ENCODE measurements at places on chromosomes 4 and X.

GRCh38 chr4:100240008-100240407 lies 49.7 kb upstream of the DDIT4L start:
- no peak for DNase-seq
- H3K4me1 ChIP-seq = no peaks in the 10 kb centered on the region
- H3K27ac ChIP-seq = no peak overlapping the region
- H3K36me3 ChIP-seq = no peaks in the 10 kb centered on the region

DNA sequence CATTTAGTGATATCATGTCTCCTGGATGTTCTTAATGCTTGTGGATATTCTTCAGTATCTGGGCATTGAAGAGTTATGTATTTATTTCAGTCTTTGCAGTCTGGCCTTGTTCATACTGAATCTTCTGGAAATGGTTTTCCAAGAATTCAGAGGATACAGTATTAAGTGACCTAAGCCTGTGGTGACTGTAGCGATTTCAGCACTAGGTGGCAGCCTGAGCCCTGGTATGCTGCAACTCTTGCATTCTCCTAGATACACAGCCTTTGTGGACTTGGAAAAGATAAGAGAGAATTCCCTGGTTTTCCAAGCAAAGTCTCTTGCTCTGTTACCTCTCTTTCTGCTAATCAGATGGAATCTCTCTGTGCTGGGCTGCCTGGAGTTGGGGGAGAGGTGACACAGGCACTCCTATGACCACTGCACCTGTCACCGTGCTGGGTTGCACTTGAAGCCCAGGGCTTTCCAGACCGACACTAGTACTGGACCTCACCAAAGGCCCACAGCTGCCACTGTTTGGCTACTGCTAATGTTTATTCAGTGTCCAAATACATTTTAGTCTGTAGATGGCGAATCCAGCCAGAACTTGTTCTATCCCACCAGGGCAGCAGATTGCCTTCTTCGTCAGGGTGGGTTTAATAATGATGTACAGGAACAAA lies 19.3 kb upstream of the SPIN2A start:
- no peaks in the 10 kb centered on the region for H3K36me3 ChIP-seq
- no peaks in the 10 kb centered on the region for H3K4me1 ChIP-seq
- H3K27me3 ChIP-seq = no peaks in the 10 kb centered on the region
- H3K4me3 ChIP-seq = no peak overlapping the region
- no peak overlapping the region for H3K27ac ChIP-seq

GRCh38 chr4:189129044-189129694 lies 811.5 kb upstream of the FRG1 start:
- H3K4me3 ChIP-seq = no peak overlapping the region
- H3K27me3 ChIP-seq = no peaks in the 10 kb centered on the region
- DNase-seq = no peak
- H3K36me3 ChIP-seq = no peaks in the 10 kb centered on the region

- no peaks in the 10 kb centered on the region for H3K27me3 ChIP-seq
- no peaks in the 10 kb centered on the region for H3K4me1 ChIP-seq
- H3K4me3 ChIP-seq = no peak overlapping the region
- DNase-seq = no peak
- H3K36me3 ChIP-seq = no peaks in the 10 kb centered on the region
Observed at GRCh38 chrX:134482371-134482770, 22.4 kb downstream of the HPRT1 start.

DNA sequence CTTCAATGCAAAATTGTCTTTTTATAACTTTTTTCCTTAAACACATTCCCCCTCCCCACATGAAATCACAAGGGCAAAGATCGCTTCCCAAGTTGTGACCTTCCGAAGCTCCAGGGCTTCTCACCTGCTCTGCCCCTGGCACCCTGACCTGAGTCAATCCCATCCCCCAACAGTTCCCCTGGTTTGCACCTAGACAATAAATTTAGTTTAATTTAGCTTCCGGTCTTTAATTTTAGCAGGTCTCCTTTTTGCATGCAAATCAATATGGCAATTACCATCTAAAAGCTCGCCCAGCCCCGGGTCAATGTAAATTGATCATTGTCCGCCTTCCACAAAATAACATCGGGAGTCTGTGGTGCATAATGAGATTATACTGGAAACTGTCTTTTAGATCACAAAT lies 6.8 kb downstream of the BCOR start:
- peaks cover 6% of the 10 kb centered on the region for H3K27me3 ChIP-seq
- peaks cover 14% of the 10 kb centered on the region for H3K4me1 ChIP-seq
- no peak for DNase-seq

- no peaks in the 10 kb centered on the region for H3K27me3 ChIP-seq
- DNase-seq = no peak
- H3K4me1 ChIP-seq = no peaks in the 10 kb centered on the region
- H3K27ac ChIP-seq = no peak overlapping the region
- H3K4me3 ChIP-seq = no peak overlapping the region
Observed at GRCh38 chr4:8283161-8283560, 13.6 kb downstream of the HTRA3 start.

DNA sequence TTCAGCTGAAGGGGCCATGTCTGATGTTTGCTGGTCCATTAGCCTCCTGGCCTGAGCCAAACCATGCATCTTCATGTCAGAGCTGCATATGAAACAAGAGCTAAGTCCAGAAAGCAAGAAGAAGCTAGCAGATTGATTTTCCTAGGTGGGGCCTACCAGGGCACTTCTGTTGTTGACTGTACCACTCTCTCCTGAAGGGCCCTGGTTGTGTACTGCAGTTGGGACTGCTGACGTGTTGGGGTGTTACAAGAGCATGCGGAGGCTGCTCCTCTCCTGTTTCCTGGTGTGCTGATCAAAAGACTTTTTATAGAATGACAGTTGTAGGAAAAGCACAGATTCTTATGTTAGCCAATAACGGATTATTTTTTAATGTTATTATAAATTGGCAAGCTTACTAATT lies 145.1 kb downstream of the TBL1X start:
- H3K4me3 ChIP-seq = no peak overlapping the region
- no peak for DNase-seq
- H3K27me3 ChIP-seq = no peaks in the 10 kb centered on the region
- H3K4me1 ChIP-seq = no peaks in the 10 kb centered on the region

GRCh38 chr4:142248946-142249345 lies 597.2 kb downstream of the INPP4B start:
- no peaks in the 10 kb centered on the region for H3K27me3 ChIP-seq
- H3K4me3 ChIP-seq = no peak overlapping the region
- no peak overlapping the region for H3K27ac ChIP-seq
- no peak for DNase-seq
- no peaks in the 10 kb centered on the region for H3K4me1 ChIP-seq

DNA sequence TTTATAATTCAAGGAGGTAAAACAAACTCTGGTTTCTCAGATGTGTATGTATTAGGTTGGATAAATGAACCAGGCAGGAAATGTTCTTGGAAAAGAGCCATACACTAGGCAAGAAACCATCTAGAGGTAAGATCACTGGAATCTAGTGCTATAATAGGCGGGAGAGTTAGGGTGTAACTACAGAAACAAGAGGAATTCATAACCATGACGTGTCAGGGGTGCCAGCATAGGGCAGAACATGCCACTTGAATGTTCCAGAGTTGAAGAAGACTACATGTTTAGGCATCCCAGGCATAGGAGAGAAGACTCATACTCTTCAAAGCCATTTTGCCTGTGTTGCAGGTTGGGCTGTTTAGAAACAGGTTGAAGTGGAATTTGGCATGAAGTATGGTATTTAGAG lies 198.7 kb downstream of the CCNG2 start:
- H3K27me3 ChIP-seq = no peaks in the 10 kb centered on the region
- no peak overlapping the region for H3K27ac ChIP-seq
- DNase-seq = no peak
- no peaks in the 10 kb centered on the region for H3K4me1 ChIP-seq
- H3K36me3 ChIP-seq = no peaks in the 10 kb centered on the region

DNA sequence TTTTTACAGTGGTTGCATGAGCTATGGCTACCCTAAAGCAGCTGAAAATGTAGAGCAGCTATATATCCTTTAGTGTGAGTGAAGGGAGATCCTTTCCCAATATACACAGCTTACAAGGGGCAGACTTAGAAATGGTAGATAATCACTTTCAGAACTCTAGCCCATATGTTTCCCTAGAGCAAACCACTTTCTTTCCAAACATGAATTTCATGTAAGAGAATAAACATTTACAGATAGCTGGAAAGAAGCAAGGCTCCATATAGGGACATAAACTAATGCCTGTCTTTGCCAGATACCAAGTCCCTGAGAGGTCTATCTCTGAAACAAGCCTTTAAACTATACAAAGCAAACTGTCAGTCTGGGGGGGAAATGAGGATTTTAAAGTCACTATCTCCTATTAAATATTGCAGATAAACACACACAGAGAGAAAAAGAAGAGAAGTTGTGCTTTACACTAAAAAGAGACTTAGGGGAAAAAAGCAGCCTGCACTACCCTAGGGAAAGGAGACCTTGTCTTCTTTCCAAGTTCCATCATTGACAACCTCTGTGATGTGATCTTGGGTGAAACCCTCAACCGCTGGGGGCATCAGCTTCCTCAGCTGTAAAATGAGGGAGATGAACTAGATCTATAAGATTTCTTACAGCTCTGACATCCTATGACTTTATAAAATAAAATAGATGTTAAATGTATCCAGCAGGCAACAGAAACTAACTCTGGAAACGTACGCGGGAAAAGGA lies 73.6 kb downstream of the TMEM156 start:
- no peak overlapping the region for H3K27ac ChIP-seq
- H3K4me3 ChIP-seq = no peak overlapping the region
- no peaks in the 10 kb centered on the region for H3K27me3 ChIP-seq
- no peaks in the 10 kb centered on the region for H3K36me3 ChIP-seq
- DNase-seq = no peak
- H3K4me1 ChIP-seq = no peaks in the 10 kb centered on the region

GRCh38 chr4:152039023-152039481 lies 278.2 kb upstream of the GATB start:
- H3K4me1 ChIP-seq = no peaks in the 10 kb centered on the region
- H3K27me3 ChIP-seq = no peaks in the 10 kb centered on the region
- H3K36me3 ChIP-seq = no peaks in the 10 kb centered on the region
- no peak overlapping the region for H3K27ac ChIP-seq
- no peak overlapping the region for H3K4me3 ChIP-seq

GRCh38 chr4:85391589-85392410 lies 83.2 kb upstream of the ARHGAP24 start:
- no peaks in the 10 kb centered on the region for H3K27me3 ChIP-seq
- H3K36me3 ChIP-seq = no peaks in the 10 kb centered on the region
- H3K4me1 ChIP-seq = no peaks in the 10 kb centered on the region
- no peak overlapping the region for H3K27ac ChIP-seq
- H3K4me3 ChIP-seq = no peak overlapping the region
- DNase-seq = no peak

- H3K4me1 ChIP-seq = no peaks in the 10 kb centered on the region
- H3K4me3 ChIP-seq = no peak overlapping the region
- H3K27ac ChIP-seq = no peak overlapping the region
- no peaks in the 10 kb centered on the region for H3K27me3 ChIP-seq
- DNase-seq = no peak
Observed at GRCh38 chr4:106126062-106126461, 189.9 kb downstream of the TBCK start.

- H3K4me3 ChIP-seq = no peak overlapping the region
- no peak overlapping the region for H3K27ac ChIP-seq
- no peaks in the 10 kb centered on the region for H3K36me3 ChIP-seq
- DNase-seq = no peak
- H3K4me1 ChIP-seq = no peaks in the 10 kb centered on the region
- H3K27me3 ChIP-seq = no peaks in the 10 kb centered on the region
Observed at GRCh38 chr4:159937595-159937994, 834.7 kb downstream of the RAPGEF2 start.

DNA sequence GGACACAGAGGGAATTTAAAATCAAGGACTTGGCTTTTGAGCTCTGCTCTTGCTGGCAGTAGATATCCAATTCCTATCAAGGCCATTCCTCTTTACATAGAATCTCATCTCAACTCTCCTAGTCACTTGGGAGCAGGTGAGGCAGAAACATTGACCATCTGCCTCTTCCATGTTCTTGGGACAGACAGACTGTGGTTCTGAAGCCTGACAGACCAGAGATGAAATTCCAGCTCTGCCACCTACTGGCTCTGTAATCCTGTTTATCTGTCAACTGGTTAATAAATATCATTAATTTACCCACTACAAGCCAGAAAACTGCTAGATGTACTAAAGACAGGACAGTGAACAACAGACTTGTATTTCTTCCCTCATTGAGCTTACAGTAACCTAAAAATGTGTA lies 300.8 kb downstream of the ADGRL3 start:
- H3K27ac ChIP-seq = no peak overlapping the region
- no peaks in the 10 kb centered on the region for H3K4me1 ChIP-seq
- H3K36me3 ChIP-seq = no peaks in the 10 kb centered on the region
- no peak for DNase-seq
- no peaks in the 10 kb centered on the region for H3K27me3 ChIP-seq
- no peak overlapping the region for H3K4me3 ChIP-seq

- no peak for DNase-seq
- no peaks in the 10 kb centered on the region for H3K4me1 ChIP-seq
- no peak overlapping the region for H3K4me3 ChIP-seq
- no peak overlapping the region for H3K27ac ChIP-seq
- no peaks in the 10 kb centered on the region for H3K36me3 ChIP-seq
- H3K27me3 ChIP-seq = no peaks in the 10 kb centered on the region
Observed at GRCh38 chr4:26877961-26878360, 17.3 kb downstream of the STIM2 start.

DNA sequence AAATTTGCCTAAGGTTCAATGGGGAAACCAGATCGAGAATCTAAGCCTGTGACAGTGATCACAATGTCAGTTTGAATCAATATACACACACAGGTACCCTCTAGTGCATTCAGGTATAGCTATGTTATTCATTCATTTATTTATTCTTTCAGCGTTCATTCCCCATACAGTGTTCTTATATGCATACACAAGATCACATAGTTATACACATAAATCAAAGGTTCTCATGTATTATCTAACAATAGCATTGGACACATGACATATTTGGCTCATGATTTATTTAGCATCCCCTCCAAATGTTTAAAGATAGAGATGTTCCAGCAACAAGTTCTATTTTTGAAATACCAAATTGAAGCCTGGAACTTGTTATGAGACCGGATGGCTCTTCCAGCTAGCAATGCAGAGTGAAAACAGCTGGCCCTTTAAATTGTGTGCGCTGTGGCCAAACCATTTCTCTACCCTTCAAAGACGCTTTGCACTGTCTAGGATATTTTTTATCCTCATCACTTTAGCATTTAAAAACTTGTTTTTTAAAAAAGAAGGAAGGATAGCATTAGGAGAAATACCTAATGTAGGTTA lies 131.0 kb downstream of the ATXN3L start:
- H3K4me1 ChIP-seq = no peaks in the 10 kb centered on the region
- no peaks in the 10 kb centered on the region for H3K27me3 ChIP-seq
- H3K36me3 ChIP-seq = no peaks in the 10 kb centered on the region
- no peak overlapping the region for H3K27ac ChIP-seq
- DNase-seq = no peak

GRCh38 chr4:6621556-6621927 lies 18.9 kb upstream of the MRFAP1 start:
- no peaks in the 10 kb centered on the region for H3K4me1 ChIP-seq
- H3K4me3 ChIP-seq = no peak overlapping the region
- no peak for DNase-seq
- no peaks in the 10 kb centered on the region for H3K36me3 ChIP-seq

DNA sequence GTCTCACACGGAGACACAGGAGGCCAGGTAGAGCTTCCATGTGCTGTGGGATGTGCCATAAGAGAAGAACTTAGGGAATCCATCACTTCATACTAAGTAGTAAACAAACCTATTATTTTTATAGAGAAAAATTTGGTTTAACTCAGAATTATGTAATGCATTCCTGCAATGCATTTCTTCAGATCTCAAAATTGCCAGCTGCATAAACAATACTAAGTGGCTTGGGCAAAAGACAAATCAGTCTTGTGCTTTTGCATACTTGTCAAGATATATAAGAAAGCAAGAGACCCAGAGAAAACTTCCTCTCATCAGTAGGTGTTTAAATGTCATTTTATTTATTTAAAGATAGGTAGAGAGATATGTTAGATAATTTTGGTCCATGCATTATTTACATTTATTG lies 382.1 kb upstream of the CTSO start:
- no peak overlapping the region for H3K27ac ChIP-seq
- no peaks in the 10 kb centered on the region for H3K4me1 ChIP-seq
- no peak for DNase-seq
- no peaks in the 10 kb centered on the region for H3K36me3 ChIP-seq
